ENCODE measurements at places on chromosomes 1 and 21.

DNA sequence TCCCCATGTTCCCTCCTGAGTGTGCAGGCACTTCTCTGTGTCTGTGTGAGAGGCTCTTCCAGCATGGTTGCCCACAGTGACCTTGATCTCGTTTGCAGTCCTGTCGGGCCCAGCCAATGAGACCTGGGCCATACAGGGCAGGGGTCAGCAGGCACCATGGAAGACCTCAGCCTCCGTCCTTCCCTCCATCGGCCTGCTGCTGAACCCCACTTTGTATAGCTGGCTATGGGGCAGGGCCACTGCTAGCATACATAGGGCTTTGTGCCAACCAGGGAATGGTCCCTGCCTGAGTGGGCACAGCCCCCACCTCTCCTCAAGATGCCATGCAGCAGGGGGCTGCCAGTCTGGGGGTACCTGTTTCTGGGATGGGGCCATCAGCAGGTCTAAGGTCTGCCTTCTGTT is 3.8 kb downstream of the C1orf35 start:
- no peak for DNase-seq
- H3K4me1 ChIP-seq = peaks cover 19% of the 10 kb centered on the region
- H3K36me3 ChIP-seq = peaks cover 54% of the 10 kb centered on the region
- H3K4me3 ChIP-seq = no peak overlapping the region

GRCh38 chr1:68116643-68117235 is 66.3 kb upstream of the DIRAS3 start:
- peaks cover 24% of the 10 kb centered on the region for H3K4me1 ChIP-seq
- no peaks in the 10 kb centered on the region for H3K27me3 ChIP-seq
- no peaks in the 10 kb centered on the region for H3K36me3 ChIP-seq
- H3K27ac ChIP-seq = no peak overlapping the region
- no peak overlapping the region for H3K4me3 ChIP-seq

DNA sequence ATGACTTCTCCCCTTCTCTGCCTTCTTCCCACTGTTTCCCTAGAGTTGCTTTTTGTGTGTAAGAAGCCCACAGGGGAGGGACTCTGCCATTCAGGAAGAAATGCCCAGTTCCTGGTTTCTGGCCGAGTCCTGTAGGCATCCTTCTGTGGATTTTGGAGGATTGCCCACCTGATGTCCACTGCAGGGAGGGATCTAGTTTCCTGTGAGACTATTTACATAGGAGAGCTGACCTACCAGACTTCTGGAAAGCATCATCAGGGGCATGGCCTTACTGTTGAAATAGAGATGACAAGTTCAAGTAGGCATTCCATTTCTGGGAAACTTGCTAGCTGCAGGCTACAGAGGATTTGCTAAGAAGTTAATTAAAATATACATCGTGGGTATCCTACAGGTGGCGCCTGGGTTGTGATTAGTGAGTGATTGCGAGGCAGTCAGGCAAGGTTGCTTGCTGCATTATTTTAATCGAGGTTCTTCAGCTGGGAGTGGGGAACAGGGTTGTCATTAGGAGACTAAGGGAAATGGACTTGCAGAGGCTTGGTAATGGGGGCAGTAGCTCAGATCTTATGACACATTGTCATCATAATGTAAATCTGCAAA is 148.7 kb downstream of the HHAT start:
- no peak overlapping the region for H3K27ac ChIP-seq
- no peaks in the 10 kb centered on the region for H3K4me1 ChIP-seq
- no peak overlapping the region for H3K4me3 ChIP-seq
- peaks cover 22% of the 10 kb centered on the region for H3K27me3 ChIP-seq

- no peak overlapping the region for H3K27ac ChIP-seq
- DNase-seq = no peak
- no peaks in the 10 kb centered on the region for H3K36me3 ChIP-seq
Measured at GRCh38 chr1:157151506-157151905, 13.3 kb upstream of the ETV3 start.

DNA sequence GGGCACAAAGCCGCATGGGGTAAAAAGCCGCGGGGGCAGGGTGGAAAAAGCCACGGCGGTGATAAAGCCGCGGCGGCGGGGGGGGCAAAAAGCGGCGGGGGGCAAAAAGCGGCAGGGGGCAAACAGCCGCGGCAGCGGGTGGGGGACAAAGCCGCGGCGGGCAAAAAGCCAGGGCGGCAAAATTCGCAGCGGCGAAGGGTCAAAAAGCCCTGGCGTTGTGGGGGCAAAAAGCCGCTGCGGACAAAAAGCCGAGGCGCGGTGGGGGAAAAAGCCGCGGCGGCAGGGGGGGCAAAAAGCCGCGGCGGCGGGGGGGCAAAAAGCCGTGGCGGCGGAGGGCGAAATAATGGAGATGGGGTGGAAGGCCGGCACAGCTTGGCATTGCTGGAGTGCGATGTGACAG is 3902.9 kb downstream of the SRGAP2C start:
- no peaks in the 10 kb centered on the region for H3K4me1 ChIP-seq
- H3K27me3 ChIP-seq = no peaks in the 10 kb centered on the region
- H3K4me3 ChIP-seq = no peak overlapping the region
- no peak for DNase-seq
- no peak overlapping the region for H3K27ac ChIP-seq

DNA sequence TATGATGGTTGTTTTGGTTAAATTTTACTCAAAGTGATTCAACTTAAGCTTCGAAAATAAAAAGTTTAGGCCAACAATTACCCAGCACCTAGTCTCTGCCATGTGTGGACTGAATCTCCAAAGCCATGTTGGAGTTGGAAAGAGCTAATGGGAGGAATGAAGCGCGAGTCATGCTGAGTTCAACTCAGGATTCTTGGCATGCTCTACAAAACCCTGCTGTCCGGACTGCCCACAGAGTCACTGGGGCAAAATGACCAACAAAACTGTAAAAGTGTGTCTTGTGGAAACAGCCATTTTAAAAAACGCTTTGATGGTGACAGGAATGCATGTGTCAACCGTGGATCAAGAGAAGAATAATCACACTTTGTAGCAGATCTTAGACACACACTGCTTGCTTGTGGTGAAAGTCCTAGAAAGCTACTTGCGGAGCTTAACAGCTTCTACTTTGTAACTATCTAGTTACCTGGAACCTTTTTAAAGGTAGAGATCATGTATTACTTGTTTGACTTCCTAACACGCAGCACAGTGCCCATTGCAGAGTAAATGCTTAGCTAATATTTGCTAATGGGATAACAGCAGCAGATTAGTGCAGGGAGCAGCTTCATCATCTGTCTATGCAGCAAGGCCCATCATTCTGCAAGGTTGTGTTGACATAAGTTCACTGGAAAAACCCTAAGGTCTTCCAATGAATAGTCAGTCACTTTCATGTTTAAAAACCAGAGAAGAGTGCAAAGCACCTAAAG is 7.0 kb upstream of the GBP6 start:
- no peak overlapping the region for H3K27ac ChIP-seq
- H3K4me1 ChIP-seq = peaks cover 8% of the 10 kb centered on the region
- H3K36me3 ChIP-seq = no peaks in the 10 kb centered on the region
- no peak overlapping the region for H3K4me3 ChIP-seq

Measured in PC-3 (cell line).